CD14-positive monocyte (primary cell): ENCODE measurements at places on chromosomes 4 and X.
A peak's percentile ranks its signal among the peaks of the same experiment; 100 is the strongest.

- H3K27me3 ChIP-seq, result no peaks in the 10 kb centered on the region
- H3K27ac ChIP-seq, result no peak overlapping the region
- no peaks in the 10 kb centered on the region for H3K36me3 ChIP-seq
- no peaks in the 10 kb centered on the region for H3K4me1 ChIP-seq
- H3K4me3 ChIP-seq, result no peak overlapping the region
- no peak for DNase-seq
Measured at GRCh38 chr4:16580514-16580913, 317.9 kb downstream of the LDB2 start.

DNA sequence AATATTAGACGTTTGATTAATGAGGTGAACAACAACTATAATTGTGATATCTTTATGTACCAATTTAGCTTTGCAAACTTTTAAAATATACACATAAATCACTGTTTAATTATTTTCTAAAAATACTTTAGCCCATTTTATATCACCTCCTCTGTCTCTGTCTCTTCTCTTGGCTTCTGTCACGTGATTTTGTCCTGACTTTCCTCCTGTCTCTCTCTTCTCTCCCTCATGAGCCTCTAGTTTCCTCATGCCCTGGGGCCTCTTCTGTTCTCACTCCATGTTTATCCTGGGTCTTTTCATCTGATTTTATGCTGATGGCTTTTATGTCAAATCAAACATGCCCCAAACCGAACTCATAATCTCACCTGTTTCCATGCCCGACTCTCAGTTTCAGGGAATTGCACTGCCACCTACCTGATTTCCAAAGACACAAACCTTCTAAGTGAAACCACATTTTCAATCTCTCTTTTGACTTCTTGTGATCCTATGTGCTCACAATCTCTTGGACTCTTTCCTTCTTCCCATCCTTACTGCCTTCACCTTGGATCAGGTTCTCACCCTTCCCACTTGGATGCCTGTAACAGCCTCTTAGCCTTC, 303.0 kb upstream of the GALNT7 start:
- H3K27me3 ChIP-seq, result no peaks in the 10 kb centered on the region
- H3K4me1 ChIP-seq, result no peaks in the 10 kb centered on the region
- no peak for DNase-seq
- H3K36me3 ChIP-seq, result no peaks in the 10 kb centered on the region
- no peak overlapping the region for H3K27ac ChIP-seq

GRCh38 chrX:79084923-79085322, 59.6 kb upstream of the GPR174 start:
- no peaks in the 10 kb centered on the region for H3K36me3 ChIP-seq
- H3K27me3 ChIP-seq, result no peaks in the 10 kb centered on the region
- no peak overlapping the region for H3K27ac ChIP-seq
- H3K4me3 ChIP-seq, result no peak overlapping the region

- H3K4me3 ChIP-seq, result no peak overlapping the region
- H3K27me3 ChIP-seq, result no peaks in the 10 kb centered on the region
- H3K36me3 ChIP-seq, result no peaks in the 10 kb centered on the region
- H3K27ac ChIP-seq, result no peak overlapping the region
Measured at GRCh38 chrX:33726281-33727160, 405.6 kb downstream of the FAM47A start.

GRCh38 chr4:90211174-90211573, 84.0 kb downstream of the CCSER1 start:
- no peaks in the 10 kb centered on the region for H3K27me3 ChIP-seq
- no peak for DNase-seq
- H3K4me1 ChIP-seq, result no peaks in the 10 kb centered on the region
- no peaks in the 10 kb centered on the region for H3K36me3 ChIP-seq
- no peak overlapping the region for H3K4me3 ChIP-seq
- H3K27ac ChIP-seq, result no peak overlapping the region

- no peaks in the 10 kb centered on the region for H3K27me3 ChIP-seq
- H3K27ac ChIP-seq, result no peak overlapping the region
- H3K4me3 ChIP-seq, result no peak overlapping the region
- no peak for DNase-seq
- H3K36me3 ChIP-seq, result no peaks in the 10 kb centered on the region
- H3K4me1 ChIP-seq, result no peaks in the 10 kb centered on the region
Measured at GRCh38 chrX:39580043-39580442, 517.7 kb downstream of the BCOR start.

DNA sequence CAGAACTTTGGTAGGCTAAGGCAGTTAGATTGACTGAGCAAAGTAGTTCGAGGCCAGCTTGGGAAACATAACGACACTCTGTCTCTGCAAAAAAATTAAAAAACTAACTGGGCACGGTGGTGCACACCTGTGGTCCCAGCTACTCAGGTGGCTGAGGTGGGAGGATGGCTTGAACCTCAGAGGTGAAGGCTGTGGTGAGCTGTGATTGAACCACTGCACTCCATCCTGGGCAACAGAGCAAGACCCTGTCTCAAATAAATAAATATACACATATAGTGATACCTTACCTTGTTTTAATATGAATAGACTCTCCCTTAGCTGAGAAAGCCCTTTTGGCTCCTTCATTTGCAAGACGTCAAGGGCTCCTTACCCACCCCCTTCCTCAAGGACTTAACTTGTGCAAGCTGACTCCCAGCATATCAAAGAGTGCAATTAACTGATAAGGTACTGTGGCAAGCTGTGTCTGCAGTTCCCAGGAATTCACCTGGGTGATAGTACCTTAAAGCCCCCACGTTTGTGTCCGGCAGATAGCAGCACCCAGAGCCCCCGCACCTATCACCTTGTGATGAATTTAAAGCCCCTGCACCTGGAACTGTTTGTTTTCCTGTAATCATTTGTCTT, 655.6 kb upstream of the GALNTL6 start:
- no peak for DNase-seq
- H3K27ac ChIP-seq, result no peak overlapping the region
- H3K4me1 ChIP-seq, result no peaks in the 10 kb centered on the region
- H3K4me3 ChIP-seq, result no peak overlapping the region

DNA sequence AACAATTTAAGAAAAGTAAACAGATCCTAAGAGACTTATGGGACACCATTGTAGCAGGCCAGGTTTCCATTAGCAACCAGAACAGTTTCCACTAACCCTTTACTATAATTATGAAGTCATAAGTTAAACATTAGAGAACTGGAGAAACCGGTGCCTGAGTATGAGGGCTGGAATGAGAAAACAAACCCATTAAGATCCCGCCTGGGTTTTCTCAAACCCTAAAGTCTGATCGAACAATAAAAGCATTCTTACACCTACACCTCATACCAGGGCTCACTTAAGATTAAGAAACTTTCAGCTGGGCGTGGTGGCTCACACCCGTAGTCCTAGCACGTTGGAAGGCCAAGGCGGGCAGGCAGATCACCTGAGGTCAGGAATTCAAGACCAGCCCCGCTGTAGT, 13.7 kb upstream of the DHX15 start:
- H3K4me1 ChIP-seq, result no peaks in the 10 kb centered on the region
- no peak for DNase-seq
- H3K36me3 ChIP-seq, result no peaks in the 10 kb centered on the region
- no peak overlapping the region for H3K27ac ChIP-seq
- H3K27me3 ChIP-seq, result no peaks in the 10 kb centered on the region
- H3K4me3 ChIP-seq, result no peak overlapping the region

GRCh38 chr4:120773641-120774040, 148.9 kb downstream of the PRDM5 start:
- no peaks in the 10 kb centered on the region for H3K27me3 ChIP-seq
- H3K27ac ChIP-seq, result peak overlapping the region; percentile 34
- no peaks in the 10 kb centered on the region for H3K36me3 ChIP-seq
- no peak for DNase-seq
- no peak overlapping the region for H3K4me3 ChIP-seq
